ENCODE measurements at places on chromosomes 3 and 15.

DNA sequence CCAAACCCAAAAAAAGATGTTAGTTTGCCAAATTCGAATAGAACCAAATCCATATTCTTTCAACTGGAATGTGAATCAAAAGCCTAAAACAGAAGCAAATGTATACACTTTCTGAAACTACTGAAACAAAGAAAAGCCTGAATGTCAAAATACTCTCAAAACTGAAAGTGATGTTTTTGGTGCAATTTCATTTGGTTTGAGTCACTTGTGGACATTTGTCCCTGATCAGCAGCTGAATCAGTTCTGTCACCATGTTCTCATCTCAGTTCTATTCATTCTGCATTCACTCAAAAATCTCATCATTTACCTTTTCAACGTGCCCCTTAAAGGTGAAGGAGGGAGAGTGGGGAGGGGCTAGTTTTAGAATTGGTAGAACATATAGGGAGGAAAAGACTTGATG, 266.8 kb downstream of the ABHD5 start:
- DNase-seq, result no peak

DNA sequence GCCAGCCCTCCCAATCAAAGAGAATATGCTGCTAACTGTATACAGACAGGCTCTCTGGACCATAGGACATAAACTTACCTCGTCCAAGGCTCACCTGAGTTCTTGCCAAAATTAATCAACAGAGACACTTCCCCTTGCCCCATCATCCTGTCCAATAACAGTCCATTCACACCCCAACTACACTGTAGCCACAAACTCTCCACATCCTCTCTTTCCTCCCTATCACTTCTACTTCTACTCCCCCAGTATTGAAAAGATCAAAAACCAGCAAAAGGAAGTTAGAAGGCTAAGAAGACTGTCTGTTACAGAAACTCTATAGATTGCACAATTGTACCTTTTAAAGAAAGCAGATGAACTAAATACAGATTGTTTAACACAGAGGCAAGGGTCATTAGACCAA, 133.5 kb upstream of the STT3B start:
- peak; percentile 86 for DNase-seq

DNA sequence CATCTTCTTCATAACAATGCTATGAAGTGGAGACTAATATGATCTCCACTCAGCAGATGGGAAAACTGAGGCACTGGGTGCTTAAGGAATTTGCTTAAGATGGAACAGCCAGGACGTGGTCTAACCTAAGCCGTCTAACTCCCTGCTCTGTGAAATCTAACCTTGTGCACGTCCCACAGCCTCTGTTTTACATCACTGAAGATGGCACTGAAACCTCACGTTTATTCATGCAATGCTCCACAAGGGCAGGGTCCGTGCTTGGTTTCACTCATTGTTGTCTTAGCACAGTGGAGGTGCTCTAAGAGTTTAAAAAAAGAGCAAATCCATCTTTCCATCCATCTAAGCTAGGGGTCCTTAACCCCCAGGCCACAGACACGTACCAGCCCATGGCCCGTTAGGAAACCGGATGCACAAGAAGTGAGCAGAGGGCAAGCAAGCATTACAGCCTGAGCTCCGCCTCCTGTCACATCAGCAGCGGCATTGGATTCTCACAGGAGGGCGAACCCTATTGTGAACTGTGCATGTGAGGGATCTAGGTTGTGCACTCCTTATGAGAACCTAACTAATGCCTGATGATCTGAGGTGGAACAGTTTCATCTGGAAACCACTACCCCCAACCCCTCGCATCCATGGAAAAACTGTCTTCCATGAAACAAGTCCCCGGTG, 118.0 kb downstream of the FOXP1 start:
- DNase-seq, result no peak

GRCh38 chr3:161148832-161149475, 43.8 kb upstream of the B3GALNT1 start:
- DNase-seq, result no peak

Measured in Kasumi-1 (cell line).